Frontal cortex (tissue), 4 donors: ENCODE measurements at places on chromosomes 12 and 14.
A peak's percentile ranks its signal among the peaks of the same experiment; 100 is the strongest.

DNA sequence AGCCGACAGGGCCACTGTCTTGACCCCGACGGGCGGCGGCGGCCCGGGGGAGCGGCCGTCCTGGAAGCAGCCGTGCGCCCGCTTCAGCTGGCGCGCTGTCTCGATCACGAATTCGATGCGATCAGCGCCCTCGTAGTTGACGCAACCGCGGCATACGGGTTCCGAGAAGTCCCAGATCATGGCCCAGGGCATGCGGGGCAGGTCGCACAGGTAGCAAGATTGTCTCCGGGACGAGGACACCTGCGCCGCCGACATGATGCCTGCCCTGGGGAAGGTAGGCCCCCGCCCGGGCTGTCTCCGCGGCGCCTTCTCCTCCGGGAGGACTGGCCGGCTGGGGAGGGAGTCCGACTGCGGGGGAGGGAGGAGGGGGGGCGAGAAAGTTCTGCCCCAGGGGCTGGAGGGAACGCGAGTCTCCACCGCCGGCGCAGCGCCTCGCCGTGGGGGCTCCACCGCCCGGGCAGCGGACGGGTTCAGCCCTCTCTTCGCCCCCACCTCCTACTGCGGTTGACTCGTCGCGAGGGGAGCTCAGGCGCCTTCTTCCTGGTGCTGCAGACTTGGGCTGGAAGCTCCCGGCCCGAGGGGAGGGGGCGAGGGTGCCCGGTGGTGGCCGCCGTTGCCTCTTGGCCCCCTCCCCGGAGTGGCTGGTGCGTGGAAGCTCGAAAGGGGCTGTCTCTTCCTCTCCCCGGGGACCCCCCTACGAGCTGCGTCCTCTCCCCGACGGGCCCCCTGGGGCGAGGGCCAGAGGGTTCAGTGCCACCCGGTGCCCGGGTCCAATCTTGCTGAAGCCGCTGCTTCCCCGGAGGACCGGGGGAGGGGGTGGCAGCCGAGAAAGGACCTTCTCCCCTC, 747 bp downstream of the IRF2BPL start:
- DNase-seq, result peak; percentile 79

GRCh38 chr12:115466076-115466475, 782.1 kb upstream of the TBX3 start:
- DNase-seq, result no peak

DNA sequence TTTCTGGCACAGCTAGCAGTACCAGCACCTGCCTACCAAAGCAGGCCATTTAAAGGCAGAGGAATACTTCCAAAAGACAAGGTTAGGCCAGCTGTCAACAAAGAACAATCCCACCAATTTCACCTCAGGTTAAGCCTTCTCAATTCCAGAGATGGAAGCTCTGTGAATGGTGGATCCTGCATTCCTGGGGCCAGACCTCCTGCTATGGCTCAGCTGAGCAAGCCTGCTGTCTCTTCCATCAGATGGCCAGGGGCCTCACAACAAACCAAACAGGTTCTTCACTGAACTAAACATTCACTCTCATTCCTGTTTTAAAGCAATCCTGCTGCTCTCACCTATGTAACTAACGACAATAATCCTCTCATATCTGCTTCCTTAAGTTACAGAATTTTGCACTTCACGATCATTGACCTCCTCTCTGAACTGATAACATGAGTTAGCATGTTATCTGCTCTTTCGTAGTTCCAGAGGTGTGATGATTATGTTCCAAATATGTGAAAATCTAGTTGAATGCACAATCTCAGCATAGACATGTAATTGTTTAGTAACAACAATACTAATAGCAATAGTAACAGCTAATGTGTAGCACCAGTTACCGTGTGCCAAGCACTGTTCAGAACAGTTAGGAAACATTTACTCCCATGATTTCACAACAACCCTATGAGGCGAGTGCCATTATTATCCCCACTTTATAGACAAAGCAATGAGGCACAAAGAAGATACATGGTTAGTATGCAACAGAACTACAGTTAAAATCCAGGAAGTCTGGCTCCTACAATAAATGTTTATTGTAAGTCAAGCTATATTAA, 73.2 kb downstream of the SLC2A13 start:
- no peak for DNase-seq

- no peak for DNase-seq
These were observed 47.7 kb upstream of the MAP3K9 start for GRCh38 chr14:70856851-70857495.

- DNase-seq, result no peak
These were observed 720.5 kb downstream of the VRK1 start for GRCh38 chr14:97517566-97518234.

DNA sequence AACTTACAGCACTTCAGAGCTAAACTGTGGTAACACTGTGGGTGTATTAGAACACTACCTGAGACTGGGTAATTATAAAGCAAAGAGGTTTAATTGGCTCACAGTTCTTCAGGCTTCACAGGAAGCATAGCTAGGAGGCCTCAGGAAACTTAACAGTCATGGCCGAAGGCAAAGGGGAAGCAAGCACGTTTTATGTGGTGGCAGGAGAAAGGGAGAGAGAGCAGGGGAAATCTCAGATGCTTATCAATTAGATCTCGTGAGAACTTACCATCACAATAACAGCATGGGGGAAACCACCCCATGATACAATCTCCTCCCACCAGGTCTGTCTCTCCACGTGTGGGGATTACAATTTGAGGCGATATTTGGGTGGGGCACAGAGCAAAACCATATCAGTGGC, 512.6 kb downstream of the RERGL start:
- DNase-seq, result no peak

- DNase-seq, result no peak
These were observed 269.3 kb upstream of the NPAS3 start for GRCh38 chr14:32669391-32669790.

- no peak for DNase-seq
These were observed 61.1 kb downstream of the NINJ2 start for GRCh38 chr12:601976-602699.

GRCh38 chr12:52044292-52044983, 6.8 kb upstream of the NR4A1 start:
- DNase-seq, result no peak

GRCh38 chr14:88417594-88417993, 32.1 kb downstream of the SPATA7 start:
- no peak for DNase-seq
